Activated CD8-positive, alpha-beta memory T cell treated with anti-CD3 and anti-CD28 coated beads, Interleukin-2, amount 10 ng/mL, durations not matched to agents 7 days and 5 days (primary cell): ENCODE measurements at places on chromosomes 3 and 15. TPM values are rescaled to one million over a fixed set of nuclear protein-coding genes. Genes with fewer than 3 reads are reported as not detected.

The GOLGA8S gene
- total RNA-seq = 0.49 TPM

The FBXO40 gene
- not detected for total RNA-seq

The C2CD4B gene
- total RNA-seq = 0.23 TPM

The HYAL1 gene
- total RNA-seq = 0.15 TPM

The SLC12A6 gene
- 28.2 TPM for total RNA-seq

The C3orf62 gene
- total RNA-seq = 7.1 TPM

The KBTBD13 gene
- not detected for total RNA-seq

The PTH1R gene
- total RNA-seq = not detected

The PRR20G gene
- total RNA-seq = not detected

The THOC7 gene
- 78.1 TPM for total RNA-seq

The PPP2R3A gene
- total RNA-seq = not detected

The ZNF501 gene
- 2.5 TPM for total RNA-seq

The DLL4 gene
- total RNA-seq = not detected

The ISL2 gene
- 2.4 TPM for total RNA-seq

The EPHB3 gene
- total RNA-seq = not detected

The SPATA12 gene
- total RNA-seq = not detected

The HTD2 gene
- total RNA-seq = 6.9 TPM

The VGLL4 gene
- 45.3 TPM for total RNA-seq
